ENCODE measurements at places on chromosomes 11 and 22.

- no peak for DNase-seq
- H3K36me3 ChIP-seq = no peaks in the 10 kb centered on the region
- H3K27ac ChIP-seq = no peak overlapping the region
- peaks cover 11% of the 10 kb centered on the region for H3K4me1 ChIP-seq
- H3K4me3 ChIP-seq = no peak overlapping the region
Observed at GRCh38 chr22:35348703-35349102, 32.2 kb upstream of the HMOX1 start.

DNA sequence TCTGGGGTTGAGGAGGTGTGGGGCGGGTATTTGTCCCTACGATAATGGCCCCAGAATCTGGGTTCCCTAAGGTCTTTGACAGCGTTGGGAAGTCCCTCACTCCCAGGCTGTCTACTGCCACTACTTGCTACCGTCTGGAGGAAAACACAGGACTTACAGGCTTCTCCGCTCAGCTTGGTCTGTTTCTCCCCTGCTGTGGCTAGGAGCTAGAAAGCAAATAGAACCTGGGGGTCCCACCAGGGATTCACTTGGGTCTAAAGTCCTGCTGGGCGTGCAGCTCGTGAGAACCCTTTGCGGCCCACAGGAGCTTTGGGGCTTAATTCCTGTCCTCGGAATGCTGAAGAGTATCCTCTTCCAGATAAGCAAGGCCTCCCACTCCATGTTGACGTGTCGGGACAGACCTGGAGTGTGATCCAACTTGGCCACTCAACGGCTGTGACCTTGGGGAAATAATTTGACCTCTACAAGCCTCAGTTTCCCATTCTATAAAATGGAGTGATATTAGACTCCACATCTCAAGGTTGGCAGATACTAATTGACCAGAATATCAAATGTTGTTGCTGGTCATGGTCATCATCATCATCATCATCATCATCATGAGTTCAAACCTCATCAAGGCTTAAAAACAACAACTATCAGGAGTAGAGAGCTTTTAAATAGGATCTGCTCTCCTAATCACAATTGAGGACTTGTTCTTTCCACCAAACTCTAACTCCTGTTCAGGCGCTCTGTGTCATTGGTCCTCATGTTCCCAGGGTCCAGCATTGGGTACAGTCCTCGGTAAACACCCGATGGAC, 1.7 kb upstream of the MYBPC3 start:
- no peak overlapping the region for H3K27ac ChIP-seq
- H3K4me3 ChIP-seq = no peak overlapping the region
- H3K27me3 ChIP-seq = no peaks in the 10 kb centered on the region
- H3K4me1 ChIP-seq = peaks cover 6% of the 10 kb centered on the region
- H3K36me3 ChIP-seq = no peaks in the 10 kb centered on the region

- no peaks in the 10 kb centered on the region for H3K4me1 ChIP-seq
- DNase-seq = no peak
- H3K4me3 ChIP-seq = no peak overlapping the region
- H3K27ac ChIP-seq = no peak overlapping the region
- peaks cover 40% of the 10 kb centered on the region for H3K27me3 ChIP-seq
Observed at GRCh38 chr22:28942801-28943500, 59.6 kb downstream of the ZNRF3 start.

DNA sequence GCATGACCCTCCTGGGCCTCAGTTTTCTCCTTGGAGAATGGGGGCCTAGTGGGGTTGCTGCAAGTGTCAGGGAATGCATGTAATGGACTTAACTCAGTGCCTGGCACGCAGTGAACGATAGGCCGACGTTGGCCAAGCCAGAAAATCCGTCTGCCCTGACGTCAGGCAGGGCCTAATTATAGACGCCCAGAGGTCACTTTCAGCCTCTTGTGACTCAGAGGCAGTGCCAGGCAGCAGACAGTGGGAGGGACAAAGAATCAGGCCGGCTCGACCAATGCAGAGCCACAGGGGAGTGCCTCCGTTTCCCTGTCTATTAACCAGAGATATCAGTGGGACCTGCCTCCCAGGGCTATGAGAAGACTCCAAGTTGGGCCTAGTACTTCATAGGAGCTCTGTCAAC, 115.0 kb downstream of the MN1 start:
- H3K27me3 ChIP-seq = peaks cover under 1% of the 10 kb centered on the region
- H3K4me1 ChIP-seq = no peaks in the 10 kb centered on the region
- no peak for DNase-seq
- no peak overlapping the region for H3K27ac ChIP-seq
- no peaks in the 10 kb centered on the region for H3K36me3 ChIP-seq
- H3K4me3 ChIP-seq = no peak overlapping the region

DNA sequence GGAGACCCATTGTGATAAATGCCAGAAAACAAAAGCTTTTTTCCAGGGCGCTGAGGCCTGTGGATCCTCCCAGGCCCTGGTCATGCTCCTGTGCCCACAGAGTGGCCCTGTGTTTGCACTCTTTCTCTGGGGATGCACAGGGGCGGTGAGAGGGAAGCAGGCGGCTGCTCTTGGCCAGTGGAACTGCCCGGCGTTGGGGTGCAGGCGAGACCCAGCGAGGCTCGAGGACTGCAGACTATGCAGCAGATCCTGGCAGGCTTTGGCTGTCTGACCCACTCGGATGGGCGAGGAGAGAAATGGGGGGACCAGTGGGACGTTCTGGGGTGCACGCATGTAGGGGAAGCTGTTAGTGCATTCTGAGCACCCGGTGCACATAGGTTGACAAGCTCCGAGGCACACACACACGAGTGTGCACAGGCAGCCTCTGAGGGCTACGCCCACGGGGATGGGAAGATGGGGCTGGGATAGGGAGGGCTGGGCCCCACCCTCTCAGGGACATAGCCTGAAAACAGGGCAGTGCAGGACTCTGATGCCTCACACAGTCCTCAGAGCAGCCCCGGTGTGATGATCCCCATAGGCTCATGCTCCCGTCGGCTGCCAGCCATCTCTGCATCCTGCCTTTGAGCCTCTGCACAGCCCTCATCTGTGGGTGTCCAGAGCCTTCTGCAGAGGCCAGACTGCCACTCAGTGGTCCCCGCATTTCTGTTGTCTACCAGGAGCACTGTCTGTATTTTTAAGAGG, 1233.5 kb downstream of the BRD1 start:
- no peaks in the 10 kb centered on the region for H3K36me3 ChIP-seq
- H3K4me3 ChIP-seq = no peak overlapping the region
- no peak for DNase-seq
- no peaks in the 10 kb centered on the region for H3K4me1 ChIP-seq
- no peak overlapping the region for H3K27ac ChIP-seq
- no peaks in the 10 kb centered on the region for H3K27me3 ChIP-seq

DNA sequence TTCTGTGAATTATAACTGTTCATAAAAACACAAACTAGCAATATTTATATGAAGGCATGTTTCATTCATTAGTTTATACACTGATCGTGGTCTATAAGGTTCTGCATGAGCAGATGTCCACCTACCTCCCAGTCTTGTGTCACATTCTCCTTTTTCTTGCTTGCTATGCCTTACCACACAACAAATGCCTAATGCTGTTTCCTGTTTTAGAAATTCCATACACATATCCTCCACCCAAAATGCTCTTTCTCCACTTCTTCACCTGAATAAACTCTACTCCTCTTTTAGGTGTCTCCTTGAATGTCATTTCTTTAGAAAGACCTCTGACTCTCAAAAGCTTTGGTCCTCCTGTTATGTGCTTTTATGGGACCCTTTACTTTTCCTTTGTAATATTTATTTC, 88.9 kb downstream of the BDNF start:
- no peak for DNase-seq
- no peaks in the 10 kb centered on the region for H3K36me3 ChIP-seq
- no peak overlapping the region for H3K27ac ChIP-seq
- H3K27me3 ChIP-seq = no peaks in the 10 kb centered on the region
- H3K4me1 ChIP-seq = no peaks in the 10 kb centered on the region
- H3K4me3 ChIP-seq = no peak overlapping the region

DNA sequence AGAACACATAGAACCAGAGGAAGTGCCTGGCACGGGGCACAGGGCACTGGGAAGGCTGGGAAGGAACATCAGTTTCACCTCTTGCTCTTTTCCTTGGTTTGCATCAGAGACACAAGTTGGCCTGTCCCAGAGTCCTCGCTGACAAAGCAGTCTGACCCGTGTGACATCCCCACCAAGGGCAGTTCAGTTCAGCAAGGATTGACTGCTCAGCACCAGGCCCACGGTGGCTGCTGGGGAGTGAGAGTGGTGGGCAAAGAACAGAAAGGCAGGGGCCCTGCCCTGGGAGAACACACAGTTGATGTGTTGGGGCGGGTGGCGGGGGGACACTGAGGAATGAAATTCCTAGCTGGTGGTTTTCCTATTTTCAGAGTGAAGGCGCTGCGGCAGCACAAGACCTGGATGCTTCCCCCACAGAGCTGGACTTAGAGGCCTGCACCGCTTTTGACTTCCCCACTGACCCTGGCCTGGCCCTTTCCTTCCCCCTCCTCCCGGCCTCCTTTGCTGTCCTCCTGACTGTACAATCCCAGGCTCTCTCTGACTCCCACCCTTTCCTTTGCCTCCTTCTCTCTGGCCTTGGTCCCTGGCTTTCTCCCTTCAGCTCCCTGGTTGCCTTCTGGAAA, 2.2 kb upstream of the TMPRSS13 start:
- H3K36me3 ChIP-seq = no peaks in the 10 kb centered on the region
- H3K27me3 ChIP-seq = no peaks in the 10 kb centered on the region
- H3K4me3 ChIP-seq = no peak overlapping the region
- peak; percentile 39 for DNase-seq
- peaks cover 78% of the 10 kb centered on the region for H3K4me1 ChIP-seq
- peak overlapping the region; percentile 99 for H3K27ac ChIP-seq

- no peaks in the 10 kb centered on the region for H3K4me1 ChIP-seq
- H3K36me3 ChIP-seq = no peaks in the 10 kb centered on the region
- DNase-seq = no peak
- no peak overlapping the region for H3K27ac ChIP-seq
Observed at GRCh38 chr11:70428701-70429427, 30.5 kb downstream of the CTTN start.

DNA sequence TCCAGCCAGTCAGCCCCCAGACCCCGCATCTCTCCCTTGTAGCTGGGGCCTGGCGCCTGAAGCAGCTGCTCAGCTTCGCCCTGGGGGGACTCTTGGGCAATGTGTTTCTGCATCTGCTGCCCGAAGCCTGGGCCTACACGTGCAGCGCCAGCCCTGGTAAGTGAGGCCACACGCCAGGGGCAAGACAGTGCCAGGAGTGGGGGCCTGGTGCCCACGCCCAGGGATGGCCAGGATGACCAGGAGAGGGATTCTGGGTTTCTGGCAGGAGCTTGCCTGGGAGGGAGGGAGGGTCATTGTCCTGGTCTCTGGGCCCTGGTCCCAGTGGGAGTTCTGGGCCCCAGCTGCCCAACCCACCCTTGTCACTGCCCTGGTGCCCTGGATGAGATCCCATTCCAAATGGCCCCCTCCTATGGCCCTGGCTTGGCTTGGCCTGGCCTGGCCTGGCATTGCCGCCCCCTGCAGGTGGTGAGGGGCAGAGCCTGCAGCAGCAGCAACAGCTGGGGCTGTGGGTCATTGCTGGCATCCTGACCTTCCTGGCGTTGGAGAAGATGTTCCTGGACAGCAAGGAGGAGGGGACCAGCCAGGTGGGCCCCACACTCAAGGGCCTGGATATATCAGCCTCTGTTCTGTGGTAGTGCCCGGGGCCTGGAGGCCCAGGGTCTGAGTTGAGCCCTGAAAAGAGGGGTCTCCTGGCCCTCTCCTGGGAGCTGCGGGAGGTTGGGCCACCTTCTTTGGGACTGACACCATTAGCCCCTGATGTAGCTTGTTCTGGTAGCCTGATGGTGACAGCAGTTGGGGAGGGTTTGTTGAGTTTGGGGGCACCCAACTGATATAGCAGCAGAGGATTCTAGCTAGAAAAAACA, 3.7 kb downstream of the SLC39A13 start:
- no peaks in the 10 kb centered on the region for H3K27me3 ChIP-seq
- peaks cover 25% of the 10 kb centered on the region for H3K4me1 ChIP-seq
- peaks cover 41% of the 10 kb centered on the region for H3K36me3 ChIP-seq
- no peak overlapping the region for H3K4me3 ChIP-seq
- H3K27ac ChIP-seq = no peak overlapping the region

DNA sequence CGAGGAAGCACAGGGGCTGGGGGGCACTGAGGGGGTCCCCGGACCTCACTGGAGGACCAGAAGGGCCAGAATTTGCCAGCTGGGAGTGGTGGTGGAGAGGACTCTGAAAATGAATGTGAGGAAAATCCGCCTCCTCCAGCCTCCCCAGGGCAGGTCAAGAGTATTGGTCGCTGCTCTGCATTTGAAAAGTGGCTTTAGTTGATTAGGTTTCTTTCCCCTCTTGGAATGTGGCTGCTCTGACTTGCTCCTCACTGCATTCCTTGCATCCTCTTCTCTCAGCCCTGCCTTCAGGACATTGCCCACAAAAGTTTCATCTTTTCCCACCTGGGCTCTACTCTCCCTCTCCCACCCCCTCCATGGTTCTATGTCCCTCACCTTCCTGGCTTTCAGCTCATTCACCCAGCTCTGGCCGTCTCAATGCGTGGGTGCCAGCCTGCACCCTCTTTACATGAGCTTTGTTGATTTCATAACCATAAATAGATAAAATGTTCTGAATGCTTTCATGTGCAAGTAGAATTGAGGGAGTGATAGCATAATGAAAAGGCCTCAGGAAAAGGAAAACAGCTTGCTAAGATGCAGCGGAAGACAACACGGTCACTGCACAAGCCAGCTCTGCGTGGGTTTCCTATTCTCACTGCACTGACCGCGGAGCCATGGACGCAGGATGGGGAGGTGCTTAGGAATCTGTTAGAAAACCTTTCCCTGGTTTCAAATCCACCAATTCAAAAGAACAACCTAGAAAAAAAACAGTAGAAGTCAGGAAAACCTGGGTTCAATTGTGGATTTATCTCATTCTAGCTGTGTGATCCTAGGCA, 6.5 kb upstream of the NPAS4 start:
- no peak overlapping the region for H3K27ac ChIP-seq
- DNase-seq = no peak
- H3K4me3 ChIP-seq = no peak overlapping the region

GRCh38 chr22:30224161-30224857, 22.2 kb downstream of the LIF start:
- H3K27ac ChIP-seq = peak overlapping the region; percentile 11
- H3K27me3 ChIP-seq = no peaks in the 10 kb centered on the region
- H3K4me3 ChIP-seq = no peak overlapping the region
- DNase-seq = no peak
- no peaks in the 10 kb centered on the region for H3K36me3 ChIP-seq

- DNase-seq = no peak
- H3K27me3 ChIP-seq = no peaks in the 10 kb centered on the region
- H3K27ac ChIP-seq = no peak overlapping the region
- no peaks in the 10 kb centered on the region for H3K36me3 ChIP-seq
- no peaks in the 10 kb centered on the region for H3K4me1 ChIP-seq
Observed at GRCh38 chr11:47010179-47010578, 73.6 kb downstream of the CSTPP1 start.

DNA sequence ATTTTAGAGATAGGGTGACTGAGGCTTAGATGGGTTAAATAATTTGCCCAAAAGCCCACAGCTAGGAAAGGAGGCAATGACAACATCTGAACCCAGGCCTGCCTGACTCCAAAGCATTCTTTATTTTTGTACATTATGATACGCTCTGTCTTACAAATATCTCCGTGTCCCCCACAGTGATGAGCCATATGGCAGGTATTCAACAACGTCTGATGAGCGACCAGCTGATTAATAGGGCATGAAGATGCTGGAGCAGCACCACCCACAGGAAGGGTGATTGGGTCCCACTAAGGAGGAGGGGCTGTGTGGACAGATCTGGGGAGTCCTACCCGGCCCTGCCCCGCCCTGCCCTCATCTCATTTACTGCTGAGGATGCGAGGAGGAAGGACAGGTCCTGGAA, 380.6 kb downstream of the CADM1 start:
- no peaks in the 10 kb centered on the region for H3K36me3 ChIP-seq
- no peak overlapping the region for H3K27ac ChIP-seq
- H3K4me3 ChIP-seq = no peak overlapping the region
- DNase-seq = no peak
- no peaks in the 10 kb centered on the region for H3K4me1 ChIP-seq

GRCh38 chr22:30301995-30302809, 12.9 kb upstream of the CASTOR1 start:
- H3K27ac ChIP-seq = peak overlapping the region; percentile 95
- peaks cover 54% of the 10 kb centered on the region for H3K4me1 ChIP-seq
- H3K27me3 ChIP-seq = no peaks in the 10 kb centered on the region
- no peak overlapping the region for H3K4me3 ChIP-seq
- peaks cover 76% of the 10 kb centered on the region for H3K36me3 ChIP-seq
